ENCODE measurements at places on chromosomes 4 and X.

DNA sequence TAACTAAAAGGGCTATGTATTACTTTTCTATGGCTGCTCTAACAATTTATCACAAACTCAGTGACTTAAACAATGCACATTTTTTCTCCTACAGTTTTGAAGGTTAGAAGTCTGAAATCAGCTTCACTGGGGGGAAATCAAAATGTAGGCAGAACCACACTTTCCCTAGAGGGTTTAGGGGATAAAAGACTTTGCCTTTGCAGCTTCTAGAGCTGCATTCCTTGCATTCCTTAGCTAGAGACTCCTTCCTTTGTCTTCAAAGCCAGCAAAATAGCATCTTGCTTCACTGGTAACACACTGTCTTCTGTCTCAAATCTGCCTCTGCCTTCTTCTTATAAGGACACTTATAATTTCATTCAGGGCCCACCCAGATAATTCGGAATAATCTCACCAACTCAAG lies 152.4 kb upstream of the SPIN4 start:
- DNase-seq = peak; percentile 20

- DNase-seq = no peak
Observed at GRCh38 chr4:7715271-7716009, 224.2 kb downstream of the AFAP1 start.

DNA sequence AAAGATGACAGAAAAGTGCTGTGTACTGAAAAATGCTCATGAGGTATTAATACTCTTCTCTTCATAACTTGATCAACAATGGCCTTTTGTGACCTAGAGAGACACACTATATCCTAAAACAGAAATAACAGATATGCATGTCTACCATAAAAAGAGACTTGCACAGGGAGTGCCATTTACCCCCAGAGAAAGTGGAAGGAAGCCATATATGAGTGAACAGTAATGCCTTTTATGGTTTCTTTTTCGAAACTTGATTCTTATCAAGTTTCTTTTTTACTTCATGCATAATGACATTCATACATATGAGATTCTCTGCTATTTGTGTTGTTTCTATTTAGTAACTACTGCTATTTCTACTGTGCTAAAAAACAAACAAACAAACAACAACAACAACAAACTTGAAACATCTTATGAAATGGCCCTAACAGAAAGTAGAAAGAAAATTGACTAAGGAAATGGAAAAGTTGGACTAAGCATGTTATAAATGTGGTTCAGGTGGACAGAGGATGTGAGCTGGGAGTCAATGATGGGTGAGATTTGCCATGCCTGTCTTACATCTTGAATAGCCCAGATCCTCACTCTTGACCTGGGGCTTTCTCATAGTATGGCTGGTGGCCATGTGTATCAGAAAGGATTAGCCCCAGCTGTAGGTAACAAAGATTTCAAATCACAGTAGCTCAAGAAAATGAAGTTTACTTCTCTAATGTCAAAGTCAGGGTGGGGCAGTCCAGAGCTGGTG lies 43.8 kb downstream of the GEMIN8 start:
- DNase-seq = no peak

GRCh38 chr4:40192114-40193015 lies 4.5 kb upstream of the RHOH start:
- peak; percentile 57 for DNase-seq

DNA sequence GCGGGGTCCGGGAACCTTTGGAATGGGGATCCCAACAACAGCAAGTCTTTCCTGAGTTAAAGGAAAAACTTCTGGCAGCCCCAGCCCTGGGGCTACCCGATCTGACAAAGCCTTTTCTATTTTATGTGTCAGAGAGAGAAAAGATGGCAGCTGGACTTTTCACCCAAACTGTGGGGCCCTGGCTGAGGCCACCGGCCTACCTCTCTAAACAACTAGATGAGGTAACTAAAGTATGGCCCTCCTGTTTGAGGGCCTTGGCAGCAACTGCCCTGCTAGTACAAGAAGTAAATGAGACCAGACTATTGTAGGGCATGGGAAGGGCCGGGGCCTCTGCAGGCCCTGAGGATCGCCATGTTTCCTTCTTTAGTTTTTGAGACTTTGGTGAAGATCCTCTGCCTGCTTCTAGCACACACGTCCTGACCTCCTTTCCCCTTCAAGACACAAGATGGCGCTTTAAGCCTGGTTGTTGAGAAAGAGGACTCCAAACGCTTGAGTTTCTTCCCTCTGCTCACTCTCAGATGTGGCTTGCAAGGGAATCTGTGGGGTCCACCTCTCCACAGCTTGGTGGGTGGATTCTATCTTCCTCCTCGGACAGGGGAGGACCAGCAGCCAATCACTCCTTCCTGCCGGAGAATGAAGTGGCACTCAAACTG lies 18.5 kb upstream of the DRD5 start:
- DNase-seq = peak; percentile 64

DNA sequence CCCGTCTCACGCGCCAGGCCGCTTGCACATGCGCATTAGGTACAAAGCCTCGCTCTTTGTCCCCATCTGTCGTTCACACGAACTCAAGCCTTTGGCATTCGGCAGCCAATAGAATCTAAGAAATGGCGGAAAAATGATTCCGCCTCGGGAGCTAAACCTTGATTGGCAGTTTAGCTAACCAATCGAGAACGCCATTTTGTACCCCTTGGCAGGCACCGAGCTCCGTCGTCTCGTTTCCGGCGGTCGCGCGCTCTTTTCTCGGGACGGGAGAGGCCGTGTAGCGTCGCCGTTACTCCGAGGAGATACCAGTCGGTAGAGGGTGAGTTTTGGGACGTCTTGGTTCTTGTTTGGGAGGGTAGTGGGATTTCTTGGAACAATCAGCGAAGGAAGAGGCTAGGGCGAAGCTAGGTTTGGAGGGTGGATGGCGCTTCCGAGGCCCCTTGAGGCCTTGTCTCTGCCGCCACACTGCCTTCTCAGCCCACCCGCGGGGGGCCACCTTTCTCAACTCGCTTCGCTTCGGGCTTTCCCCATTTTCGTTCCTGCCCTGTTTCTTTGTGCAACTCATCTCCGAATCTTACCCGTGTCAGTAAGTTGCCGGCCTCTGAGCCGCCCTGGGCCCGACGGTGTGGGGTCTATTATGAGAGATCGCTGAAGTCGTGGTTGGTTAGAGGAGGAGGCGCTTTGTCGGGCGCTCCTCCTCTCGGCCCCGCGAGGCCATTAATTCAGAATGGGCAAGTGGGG lies at the start of gene NONO:
Gene NONO, plus strand, starts transcription at position 233 of the 741 bp plus-strand sequence. CDS start 7,003 bp downstream, outside the sequence.
- DNase-seq = peak; percentile 99

GRCh38 chrX:45513042-45513441 lies 312.4 kb upstream of the DIPK2B start:
- DNase-seq = no peak

GRCh38 chr4:38948551-38948950 lies 80.9 kb downstream of the FAM114A1 start:
- peak; percentile 95 for DNase-seq

DNA sequence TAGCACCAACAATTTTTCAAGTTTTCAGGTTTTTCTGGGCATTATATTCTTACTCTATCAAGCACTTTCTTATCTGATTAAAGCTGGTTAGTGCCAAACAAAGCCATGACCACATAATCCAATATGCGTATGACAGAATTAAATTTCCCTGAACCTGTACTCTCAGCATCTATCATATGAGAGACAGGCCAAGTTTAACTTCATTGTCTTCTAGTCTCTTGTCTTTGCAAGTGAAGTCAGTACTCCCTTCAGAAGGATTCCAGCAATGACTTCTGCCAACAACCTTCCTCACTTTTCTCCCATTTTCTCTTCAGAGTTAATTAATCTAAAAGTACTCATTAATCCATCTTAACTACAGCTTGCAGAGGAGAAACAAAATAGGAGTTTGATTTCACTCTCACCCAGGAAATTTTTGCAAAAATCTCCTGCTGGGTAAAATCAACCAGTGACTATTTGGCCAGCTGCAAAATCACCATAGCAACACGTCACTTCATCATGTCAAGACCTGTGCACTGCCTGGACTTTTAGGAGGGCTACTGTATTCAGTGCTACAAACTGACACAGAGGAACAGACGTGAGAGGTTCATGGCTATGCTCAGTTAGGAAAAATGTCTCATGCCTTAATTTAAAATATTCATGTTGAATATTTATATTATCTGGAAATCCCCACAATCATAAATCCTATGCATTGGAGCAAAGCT lies 208.4 kb downstream of the ANTXR2 start:
- DNase-seq = no peak

DNA sequence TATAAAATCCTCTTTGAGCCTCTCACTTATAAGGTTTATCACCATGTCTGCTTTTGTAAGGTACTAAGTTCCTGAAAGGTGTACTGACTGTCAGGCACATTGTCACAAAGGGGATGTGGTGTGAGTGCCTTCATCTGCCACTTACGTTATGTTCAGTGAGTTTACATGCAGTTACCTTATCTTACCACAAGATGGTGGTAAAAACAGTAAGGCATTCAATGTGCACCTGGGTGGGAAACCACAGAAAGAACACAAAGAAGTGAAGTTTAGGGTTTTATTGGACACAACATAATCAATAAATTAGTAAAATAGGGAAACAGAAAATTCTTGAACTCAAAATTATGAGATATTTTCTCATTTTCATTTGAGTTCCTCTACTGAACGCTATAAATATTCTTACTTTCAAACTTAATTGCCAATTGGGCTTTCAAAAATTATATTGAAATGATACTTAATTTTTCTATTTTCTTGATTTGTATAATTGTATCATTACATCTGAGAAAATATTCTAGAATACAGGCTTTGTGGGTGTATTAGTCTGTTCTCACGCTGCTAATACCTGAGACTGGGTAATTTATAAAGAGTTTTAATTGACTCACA lies 650.8 kb downstream of the PCDH7 start:
- peak; percentile 58 for DNase-seq

DNA sequence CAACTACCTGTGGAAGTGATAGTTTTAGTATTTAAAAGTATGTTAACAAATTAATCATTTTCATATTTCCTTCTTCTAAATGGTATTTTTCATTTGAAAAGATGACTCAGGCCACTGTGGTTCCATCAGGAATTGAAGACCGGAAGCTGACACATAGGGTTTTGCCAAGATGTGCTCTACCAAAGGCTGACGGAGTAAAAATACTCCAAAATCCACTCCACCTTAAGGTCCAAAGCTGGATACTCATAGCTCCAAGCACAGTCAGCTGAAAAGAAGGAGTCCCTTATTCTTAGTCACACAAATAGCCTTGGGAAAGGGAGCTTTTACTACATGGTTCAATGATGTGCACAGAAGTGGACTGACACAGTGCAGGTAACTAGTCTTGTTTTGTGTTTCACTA lies 472.0 kb downstream of the ARAP2 start:
- peak; percentile 2 for DNase-seq

DNA sequence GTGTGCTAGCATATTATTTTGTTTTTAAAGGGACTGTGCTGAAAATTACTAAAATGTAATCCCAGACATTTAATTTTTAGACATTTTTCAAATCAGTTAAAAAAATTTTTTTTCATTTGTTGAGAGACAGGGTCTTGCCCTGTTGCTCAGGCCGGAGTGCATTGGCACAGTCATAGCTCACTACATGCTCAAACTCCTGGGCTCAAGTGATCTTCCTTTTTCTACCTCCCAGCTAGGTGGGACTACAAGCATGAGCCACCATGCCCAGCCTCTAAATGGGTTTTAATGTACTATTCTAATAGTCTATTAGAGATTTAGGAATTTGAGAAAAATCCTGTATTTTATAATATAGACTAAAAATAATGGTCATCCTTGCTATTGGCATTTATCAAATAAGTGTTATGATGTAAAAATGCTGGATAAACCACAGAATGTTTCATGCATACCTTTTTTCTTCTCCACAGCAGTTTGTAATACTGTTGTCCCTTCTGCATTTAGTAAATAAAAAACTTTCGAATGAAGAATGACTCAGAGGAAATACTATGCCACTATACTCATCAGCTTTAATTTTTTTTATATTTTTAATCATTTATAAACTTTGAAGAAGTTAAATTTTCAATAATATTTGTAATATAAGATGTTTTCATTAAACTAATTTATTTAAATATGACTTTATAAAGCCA lies 29.9 kb downstream of the CPEB2 start:
- peak; percentile 63 for DNase-seq

GRCh38 chr4:141006242-141006802 lies 126.9 kb downstream of the RNF150 start:
- no peak for DNase-seq

GRCh38 chr4:98838977-98839618 lies 89.8 kb downstream of the EIF4E start:
- peak; percentile 38 for DNase-seq

DNA sequence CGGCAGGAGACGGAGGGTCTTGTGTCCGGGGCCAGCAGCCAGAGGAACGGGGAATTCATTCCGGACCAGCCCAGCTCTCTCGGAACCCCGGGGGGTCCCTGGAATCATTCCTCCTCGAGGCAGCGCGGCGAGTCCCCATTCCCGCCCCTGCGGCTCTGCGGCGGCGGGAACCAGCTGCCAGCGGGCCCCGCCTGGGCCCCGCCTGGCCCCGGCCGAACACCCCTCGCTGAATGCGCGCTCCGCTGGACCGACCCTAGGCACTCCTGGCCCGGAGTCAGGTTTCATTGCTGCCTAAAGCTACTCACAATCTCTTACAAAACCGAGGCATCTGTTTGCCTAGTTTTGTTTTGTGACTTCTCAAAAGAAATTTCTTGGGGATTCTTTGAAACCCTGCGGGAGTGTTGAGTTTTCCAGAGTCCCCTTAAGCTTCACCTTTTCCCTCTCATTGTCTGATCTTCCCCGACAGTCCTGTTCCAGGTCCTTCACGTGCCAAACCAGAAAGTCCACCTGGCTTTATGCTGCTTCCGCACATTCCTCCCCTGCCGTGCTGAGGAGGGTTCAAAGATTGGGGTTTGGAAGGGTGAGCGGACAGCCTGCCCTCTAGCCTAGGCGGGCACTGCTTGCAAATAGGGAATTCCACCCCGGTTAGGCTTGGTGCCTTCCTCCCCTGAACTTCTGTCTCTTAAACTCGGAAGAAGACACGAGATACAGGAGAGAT lies 789 bp downstream of the ARHGAP10 start:
- DNase-seq = peak; percentile 35

DNA sequence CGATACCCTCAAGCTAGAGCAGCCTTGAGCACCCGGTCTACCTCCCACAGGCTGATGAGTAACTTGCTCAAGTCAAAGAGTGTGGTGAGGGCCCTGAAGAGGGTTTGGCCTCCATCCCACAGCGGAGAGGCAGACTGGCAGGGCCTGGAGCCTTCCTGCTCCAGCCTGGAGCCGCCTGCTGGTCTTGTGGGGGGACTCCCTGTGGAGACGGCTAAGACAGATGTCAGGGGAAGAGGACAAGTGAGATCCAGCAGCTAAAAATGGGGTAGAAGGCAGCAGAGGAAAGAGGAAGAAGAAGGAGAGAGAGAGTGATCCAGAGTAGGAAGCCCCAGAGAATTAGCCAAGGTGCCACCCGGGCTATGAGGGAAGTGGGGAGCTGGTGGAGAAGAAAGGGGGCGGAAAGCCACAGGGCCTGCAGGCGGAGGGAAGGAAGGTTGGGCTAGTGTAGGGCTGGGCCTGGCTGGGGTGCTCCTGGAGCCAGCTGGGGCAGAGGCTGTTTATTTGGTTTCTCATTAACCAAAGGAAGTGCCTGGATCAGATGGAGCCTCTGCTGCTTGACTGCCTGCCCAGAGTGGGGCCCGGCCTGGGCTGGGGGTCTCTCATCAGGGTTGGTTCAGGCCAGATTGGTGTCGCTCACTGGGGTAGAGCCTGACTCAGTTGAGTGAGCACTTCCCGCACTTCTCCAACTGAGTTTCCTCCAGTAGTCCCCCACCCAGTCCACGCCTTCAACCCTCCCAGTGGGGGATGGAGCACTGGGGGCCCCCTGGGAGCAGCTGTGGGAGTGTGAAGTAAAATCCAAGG lies 14.2 kb downstream of the EFNB1 start:
- DNase-seq = peak; percentile 10

GRCh38 chr4:10697086-10697485 lies 12.5 kb upstream of the CLNK start:
- DNase-seq = no peak
